WTC11 (cell line): ENCODE measurements at places on chromosomes 5 and 9. TPM values are rescaled to one million over a fixed set of nuclear protein-coding genes. Genes with fewer than 3 reads are reported as not detected.
A peak's percentile ranks its signal among the peaks of the same experiment; 100 is the strongest.

The FAM221B gene
- total RNA-seq, result 0.11 TPM in 1 of 3 replicates, not detected in the others

The ZNF354C gene
- 7.9 to 8.9 TPM (median 8.9 TPM) in 3 replicates for total RNA-seq

The LCN15 gene
- total RNA-seq, result 0.52 to 1.0 TPM (median 0.96 TPM) in 3 replicates

The SGCD gene
- total RNA-seq, result 0.07 to 0.33 TPM (median 0.32 TPM) in 3 replicates

The IRGM gene
- total RNA-seq, result 0.30 to 0.31 TPM in 2 of 3 replicates, not detected in the other

The PCDHA10 gene
- total RNA-seq, result 10.8 to 12.0 TPM (median 11.6 TPM) in 3 replicates

The TAF11L10 gene
- not detected in 3 replicates for total RNA-seq

The ADAMTS2 gene
- 6.9 to 11.2 TPM (median 9.0 TPM) in 3 replicates for total RNA-seq

The GEMIN5 gene
- total RNA-seq, result 25.9 to 34.8 TPM (median 27.2 TPM) in 3 replicates

The PCBD2 gene
- 9.9 to 12.8 TPM (median 9.9 TPM) in 3 replicates for total RNA-seq

The ALDOB gene
- 0.85 to 1.5 TPM (median 0.94 TPM) in 3 replicates for total RNA-seq

DNA sequence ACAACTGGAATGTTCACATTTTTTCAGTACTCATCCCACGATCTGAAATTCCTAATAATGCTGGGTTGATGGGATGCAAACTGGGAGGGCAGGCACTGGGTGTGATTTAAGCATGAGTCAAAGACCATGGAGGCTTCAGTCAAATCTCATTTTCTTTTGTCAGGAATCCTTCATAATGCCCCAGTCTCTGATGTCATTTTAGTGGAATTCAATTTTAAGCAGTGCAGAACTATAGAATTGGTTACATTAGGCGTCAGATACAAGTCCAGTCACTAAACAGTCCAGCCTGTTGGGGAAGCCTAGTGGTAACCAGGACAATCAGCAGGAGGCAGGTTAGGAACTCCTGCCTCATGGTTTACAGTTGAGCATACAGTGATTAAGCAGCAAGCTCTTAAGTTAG lies 41.0 kb upstream of the TMEM215 start:
- DNase-seq, result no peak

GRCh38 chr9:88835038-88835466 lies 156.2 kb upstream of the S1PR3 start:
- no peak for DNase-seq

- no peak for DNase-seq
Measured at GRCh38 chr5:107563959-107564544, 106.7 kb downstream of the EFNA5 start.

DNA sequence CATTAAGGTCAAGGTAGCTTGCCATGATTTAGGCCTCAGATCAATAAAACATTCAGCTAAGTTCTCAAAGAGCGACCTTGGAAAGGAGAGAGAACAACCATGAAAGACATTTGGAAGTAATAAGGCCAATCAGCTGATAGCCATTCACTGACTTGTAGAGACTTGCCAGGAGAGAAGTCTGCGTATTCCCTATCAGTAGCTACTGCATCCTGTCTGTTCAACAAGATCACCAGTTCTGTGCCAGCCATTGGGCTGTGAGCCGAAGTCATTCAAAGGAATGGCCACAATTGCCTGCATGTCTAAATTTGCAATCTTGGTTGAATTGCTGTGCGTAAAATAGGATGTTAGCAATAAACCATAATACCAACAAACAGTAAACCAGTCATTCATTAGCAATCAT lies 219.8 kb downstream of the FBXL7 start:
- no peak for DNase-seq

GRCh38 chr5:143008809-143009521 lies 238.8 kb downstream of the ARHGAP26 start:
- no peak for DNase-seq

- DNase-seq, result peak; percentile 5
Measured at GRCh38 chr9:133943036-133943780, 48.9 kb downstream of the VAV2 start.

DNA sequence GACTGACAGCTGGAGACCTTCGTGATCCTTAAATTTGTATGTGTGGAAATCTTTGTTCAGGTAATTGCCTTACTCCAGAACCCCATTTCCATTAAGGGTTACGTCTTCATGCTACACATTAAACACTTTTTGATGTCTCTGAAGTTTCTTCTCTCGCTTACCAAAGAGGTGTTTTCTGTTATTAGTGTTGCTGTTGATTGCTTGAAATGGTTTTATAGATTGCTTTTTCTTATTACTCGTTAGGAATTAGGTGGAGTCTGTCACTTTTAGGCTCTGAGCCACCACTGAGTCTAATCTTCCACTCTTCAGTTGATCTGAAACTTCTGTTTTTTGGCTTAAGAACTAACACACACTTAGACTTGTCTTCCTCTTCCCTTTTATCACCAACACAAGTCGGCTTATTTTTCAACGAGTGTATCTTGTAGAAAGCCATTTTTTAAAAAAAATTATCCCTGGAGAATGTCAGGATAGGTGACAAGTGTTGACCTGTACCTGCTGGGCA lies 62.2 kb upstream of the PPARGC1B start:
- DNase-seq, result no peak

DNA sequence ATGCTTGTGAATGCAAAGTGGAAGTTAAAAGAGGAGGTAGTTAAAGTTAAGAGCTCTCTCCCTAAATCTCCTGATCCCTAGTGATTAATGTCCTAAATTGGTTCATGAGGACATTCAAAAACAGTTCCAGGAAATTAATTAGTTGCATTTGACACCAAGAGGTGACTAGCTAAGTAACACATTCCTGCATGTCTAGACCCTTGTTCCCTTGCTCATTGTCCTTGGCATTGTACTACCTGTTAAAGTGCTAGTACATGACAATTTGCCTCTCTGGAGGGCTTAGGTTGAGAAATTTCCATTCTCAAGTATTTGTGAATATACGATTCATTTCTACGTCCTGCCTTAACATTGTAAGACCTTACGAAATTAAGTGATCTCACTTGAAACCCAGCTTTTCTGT lies 278.6 kb upstream of the CDH10 start:
- DNase-seq, result no peak

DNA sequence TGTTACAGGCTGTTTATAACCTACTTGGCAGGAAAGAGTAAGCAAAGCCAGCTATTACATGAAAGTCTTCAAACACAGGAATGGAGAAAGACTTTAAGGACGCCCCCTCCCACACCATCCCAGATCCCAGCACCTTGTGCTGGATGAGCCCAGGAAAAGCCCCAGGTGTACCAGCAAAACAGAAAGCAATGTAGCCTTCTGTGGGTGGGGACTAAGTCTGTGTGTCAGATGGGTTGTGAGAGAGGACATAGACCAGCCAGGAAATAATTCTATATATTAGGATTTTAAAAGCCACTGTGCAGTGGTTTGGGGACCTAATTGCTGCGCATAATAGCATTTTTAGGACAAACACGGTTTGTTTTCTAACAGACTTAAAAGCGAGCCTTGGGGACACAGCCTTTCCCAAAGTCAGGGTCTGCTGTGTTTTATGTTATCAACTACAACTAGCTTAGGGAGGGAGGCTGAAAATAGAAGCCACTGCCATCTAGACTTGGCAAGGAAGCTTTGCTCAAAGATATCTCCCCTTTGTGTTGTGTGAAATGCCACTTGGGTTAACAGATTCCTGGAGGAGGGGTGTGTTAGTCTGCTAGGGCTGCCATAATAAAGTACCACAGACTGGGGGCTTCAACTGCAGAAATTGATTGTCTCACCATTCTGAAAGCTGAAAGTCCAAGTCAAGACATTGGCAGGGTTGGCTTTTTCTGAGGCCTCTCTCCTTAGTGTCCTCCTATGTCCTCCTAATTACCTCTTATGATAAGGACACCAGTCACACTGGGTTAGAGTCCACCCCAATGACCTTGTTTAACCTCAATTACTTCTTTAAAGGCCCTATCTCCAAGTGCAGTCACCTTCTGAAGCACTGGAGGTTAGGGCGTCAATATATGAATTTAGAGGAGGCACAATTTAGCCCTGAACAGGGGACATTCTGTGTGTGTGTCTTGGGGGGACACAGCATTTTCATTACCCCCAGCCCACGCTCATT lies 17.2 kb upstream of the UBE2QL1 start:
- no peak for DNase-seq

DNA sequence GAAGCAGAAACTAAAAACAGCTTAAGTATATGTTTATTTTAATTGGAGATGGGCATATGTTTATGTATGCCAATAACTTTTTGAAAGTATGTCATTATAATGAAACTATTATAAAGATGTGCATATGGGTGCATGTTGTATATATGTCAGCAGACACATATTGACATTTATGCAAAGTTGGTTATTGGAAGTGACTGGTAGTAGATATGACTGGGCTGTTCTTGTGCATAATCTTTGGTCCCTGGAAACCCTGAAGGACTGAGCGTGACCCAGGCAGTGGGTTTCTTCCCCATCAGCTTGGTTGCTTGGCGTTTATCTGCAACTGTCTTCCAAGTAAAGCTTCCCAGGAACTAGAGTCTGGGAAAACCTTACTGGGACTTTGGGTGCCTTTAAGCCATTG lies 25.7 kb downstream of the ANKRA2 start:
- DNase-seq, result no peak

GRCh38 chr9:14242150-14242805 lies 71.7 kb downstream of the NFIB start:
- no peak for DNase-seq

- no peak for DNase-seq
Measured at GRCh38 chr9:132472199-132472598, 62.2 kb downstream of the CFAP77 start.

DNA sequence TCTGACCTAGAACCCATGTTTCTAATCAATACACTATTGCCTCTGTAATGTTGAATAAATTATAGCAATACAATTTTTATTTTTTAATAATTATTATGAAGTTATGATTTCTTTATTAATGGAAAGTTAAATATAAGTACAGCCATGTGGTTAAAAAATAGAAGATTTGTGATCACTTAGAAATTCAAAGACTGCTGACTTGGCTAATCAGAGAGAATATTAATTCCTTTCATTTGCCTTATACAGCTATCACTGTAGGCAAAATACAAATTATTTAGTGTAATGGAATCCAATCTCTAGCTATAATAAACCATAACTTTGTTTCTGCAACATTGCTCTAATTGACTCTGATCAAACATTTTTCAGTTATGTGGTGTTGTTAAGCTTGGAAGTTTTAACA lies 255.0 kb upstream of the TAS2R1 start:
- DNase-seq, result no peak

DNA sequence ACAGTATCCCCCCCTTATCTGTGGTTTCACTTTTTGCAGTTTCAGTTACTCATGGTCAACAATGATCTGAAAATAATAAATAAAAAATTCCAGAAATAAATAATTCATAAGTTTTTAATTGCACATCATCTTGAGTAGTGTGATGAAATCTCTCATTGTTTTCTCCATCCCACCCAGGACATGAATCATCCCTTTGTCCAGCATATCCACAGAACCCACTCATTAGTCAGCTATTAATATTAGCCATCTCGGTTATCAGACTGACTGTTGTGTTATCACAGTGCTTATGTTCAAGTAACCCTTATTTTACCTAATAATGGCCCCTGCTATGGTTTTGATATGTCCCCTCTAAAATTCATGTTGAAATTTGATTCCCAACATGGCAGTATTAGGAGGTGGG lies 40.7 kb downstream of the FAM114A2 start:
- DNase-seq, result no peak

GRCh38 chr5:173438951-173439350 lies 110.7 kb upstream of the STC2 start:
- no peak for DNase-seq

DNA sequence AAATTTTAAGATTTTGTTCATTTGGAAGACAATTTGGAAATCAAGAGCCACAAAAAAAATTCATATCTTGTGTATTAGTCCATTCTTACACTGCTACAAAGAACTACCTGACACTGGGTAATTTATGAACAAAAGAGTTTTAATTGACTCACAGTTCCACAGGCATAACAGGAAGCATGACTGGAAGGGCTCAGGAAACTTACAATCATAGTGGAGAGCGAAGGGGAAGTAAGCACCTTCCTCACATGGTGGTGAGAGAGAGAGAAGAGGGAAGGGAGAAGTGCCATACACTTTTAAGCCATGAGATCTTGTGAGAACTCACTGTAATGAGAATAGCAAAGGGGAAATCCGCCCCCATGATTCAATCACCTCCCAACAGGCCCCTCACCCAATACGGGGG lies 274.4 kb downstream of the KCNN2 start:
- DNase-seq, result no peak

DNA sequence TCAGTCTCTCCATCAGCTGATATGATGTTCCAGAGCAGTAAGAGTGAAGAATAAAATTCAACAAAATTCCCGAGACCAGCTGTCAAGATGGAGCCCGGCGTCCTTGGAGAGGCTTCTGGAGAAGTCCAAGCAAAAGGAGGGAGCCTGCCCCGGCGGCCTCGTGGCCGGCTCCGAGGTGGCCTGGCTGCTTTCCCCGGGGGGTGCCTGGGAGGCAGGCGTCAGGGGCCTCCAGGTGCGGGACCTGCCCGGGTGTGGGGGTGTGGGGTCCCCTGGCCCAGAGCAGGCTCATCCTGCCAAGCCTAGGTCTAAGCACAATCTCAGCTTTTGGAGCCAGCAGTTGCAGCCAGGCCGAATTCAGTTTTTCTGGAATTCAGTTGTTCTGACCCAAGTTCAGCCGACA lies 122.6 kb upstream of the IQGAP2 start:
- DNase-seq, result no peak

GRCh38 chr5:179195561-179196404 lies 135.6 kb downstream of the ZNF354C start:
- peak; percentile 6 for DNase-seq

DNA sequence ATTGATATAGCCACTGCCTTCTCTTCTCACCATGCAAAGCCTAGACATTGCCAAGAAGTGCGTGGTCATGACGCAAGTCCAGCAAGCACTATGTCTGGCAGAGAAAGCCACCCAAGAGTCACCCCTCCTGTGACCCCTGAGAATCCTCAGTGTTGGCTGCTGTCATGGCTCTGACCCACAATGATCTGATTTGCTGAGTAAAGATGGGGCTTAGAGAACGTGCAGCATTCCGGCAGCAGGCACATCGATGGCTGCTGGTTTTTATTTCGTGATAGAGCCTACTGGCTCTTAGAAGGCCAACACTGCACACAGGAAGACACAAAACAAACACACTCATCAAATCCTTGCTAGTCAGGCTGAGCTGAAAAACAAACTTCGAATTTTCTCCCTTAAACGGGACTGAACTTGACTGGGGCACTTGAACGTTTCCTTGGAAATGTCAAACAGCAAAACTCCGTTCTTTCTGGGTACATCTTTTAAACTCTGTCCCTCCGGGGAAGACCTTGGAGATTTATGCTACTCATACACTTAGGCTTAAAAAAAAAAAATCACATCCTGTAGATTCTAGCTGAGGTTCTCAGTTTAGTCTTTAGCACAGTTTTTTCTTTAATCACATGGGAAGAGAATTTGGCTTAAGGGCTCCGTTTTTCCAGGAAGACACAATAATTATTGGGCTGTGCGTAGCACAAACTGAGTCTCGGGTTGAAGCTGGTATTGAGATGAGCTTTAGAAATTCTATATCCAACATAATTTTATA lies 88.2 kb upstream of the BASP1 start:
- DNase-seq, result no peak

DNA sequence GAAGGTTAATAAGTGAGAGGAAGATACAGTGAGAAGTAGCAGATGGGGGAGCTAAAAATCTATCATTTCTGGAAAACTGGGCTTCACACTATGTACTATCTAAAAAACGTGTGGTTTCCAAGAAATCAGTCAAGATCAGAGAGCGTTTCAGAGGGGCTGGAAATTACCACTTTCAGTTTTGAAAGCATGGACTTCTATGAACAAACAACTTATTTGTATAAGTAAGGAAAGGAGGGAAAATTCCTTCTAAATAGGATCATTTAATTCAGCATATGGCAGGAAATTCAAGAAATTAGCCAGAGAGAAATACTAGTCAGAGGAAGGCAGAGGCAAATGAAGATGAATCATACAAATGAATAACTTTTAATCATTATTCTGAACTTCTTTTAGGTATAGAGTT lies 11.3 kb downstream of the TNC start:
- no peak for DNase-seq

GRCh38 chr9:5191985-5192384 lies 6.5 kb upstream of the INSL6 start:
- DNase-seq, result no peak

- DNase-seq, result no peak
Measured at GRCh38 chr5:78606241-78606640, 42.3 kb downstream of the LHFPL2 start.
